ENCODE measurements at places on chromosomes 2 and 18. TPM values are rescaled to one million over a fixed set of nuclear protein-coding genes. Genes with fewer than 3 reads are reported as not detected.

DNA sequence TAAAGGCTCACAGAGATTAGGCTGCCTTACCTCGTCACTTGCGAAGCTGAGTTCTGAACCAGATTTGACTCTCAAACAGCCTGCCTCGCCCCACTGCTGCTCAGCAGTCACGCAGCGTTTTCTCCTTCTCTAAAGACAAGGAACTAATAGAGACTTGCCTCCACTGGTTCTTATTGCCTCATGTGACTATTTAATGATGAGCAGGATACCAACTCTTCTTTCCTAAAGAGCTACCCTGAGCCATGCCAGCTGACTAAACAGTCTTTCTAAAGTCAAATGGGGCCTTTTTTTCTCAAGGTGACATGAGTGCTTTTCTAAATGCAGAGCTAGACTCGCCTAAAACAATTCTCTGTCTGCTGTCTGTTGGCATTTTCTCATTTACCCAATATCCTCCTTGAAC, 147.5 kb downstream of the NCKAP5 start:
- no peak for DNase-seq
- no peaks in the 10 kb centered on the region for H3K36me3 ChIP-seq
- peaks cover 5% of the 10 kb centered on the region for H3K4me1 ChIP-seq
- H3K4me3 ChIP-seq: no peak overlapping the region

DNA sequence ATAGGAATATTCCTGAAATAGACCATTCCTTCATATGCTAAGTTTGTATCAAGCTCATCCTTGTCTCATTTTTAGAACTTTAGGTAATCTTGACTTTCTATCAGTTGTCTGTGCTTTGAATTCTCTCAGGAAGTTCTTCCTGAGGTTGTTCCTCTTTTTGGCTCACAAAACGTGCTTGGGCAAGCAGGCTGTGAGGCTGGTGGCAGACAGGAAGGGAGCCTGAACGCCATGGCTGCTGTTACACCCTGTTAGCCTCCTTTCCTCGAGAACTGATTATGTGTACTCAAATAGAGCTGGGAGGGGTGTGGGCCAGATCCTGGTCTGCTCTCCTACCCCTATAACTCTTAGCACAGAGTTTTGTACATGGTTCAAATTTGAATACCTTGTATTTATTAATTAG, 136.4 kb upstream of the CELF4 start:
- no peaks in the 10 kb centered on the region for H3K36me3 ChIP-seq
- no peak overlapping the region for H3K4me3 ChIP-seq
- H3K27me3 ChIP-seq: no peaks in the 10 kb centered on the region
- H3K4me1 ChIP-seq: no peaks in the 10 kb centered on the region
- no peak for DNase-seq

GRCh38 chr2:74228772-74229171, 30.4 kb downstream of the MTHFD2 start:
- no peaks in the 10 kb centered on the region for H3K27me3 ChIP-seq
- H3K4me3 ChIP-seq: no peak overlapping the region
- no peaks in the 10 kb centered on the region for H3K36me3 ChIP-seq
- peaks cover 1% of the 10 kb centered on the region for H3K4me1 ChIP-seq
- DNase-seq: no peak

- H3K27ac ChIP-seq: no peak overlapping the region
- no peak overlapping the region for H3K4me3 ChIP-seq
- no peaks in the 10 kb centered on the region for H3K27me3 ChIP-seq
- peaks cover 3% of the 10 kb centered on the region for H3K4me1 ChIP-seq
- H3K36me3 ChIP-seq: no peaks in the 10 kb centered on the region
Measured at GRCh38 chr18:22309191-22309590, 108.5 kb downstream of the CTAGE1 start.

- no peak overlapping the region for H3K27ac ChIP-seq
- H3K4me1 ChIP-seq: no peaks in the 10 kb centered on the region
- no peak for DNase-seq
- no peak overlapping the region for H3K4me3 ChIP-seq
- no peaks in the 10 kb centered on the region for H3K36me3 ChIP-seq
Measured at GRCh38 chr2:187167491-187167890, 280.6 kb downstream of the CALCRL start.

- H3K4me1 ChIP-seq: peaks cover 7% of the 10 kb centered on the region
- no peaks in the 10 kb centered on the region for H3K36me3 ChIP-seq
- H3K27ac ChIP-seq: no peak overlapping the region
- H3K27me3 ChIP-seq: no peaks in the 10 kb centered on the region
- DNase-seq: no peak
- no peak overlapping the region for H3K4me3 ChIP-seq
Measured at GRCh38 chr2:27353762-27354596, 2.6 kb downstream of the GTF3C2 start.

GRCh38 chr2:72008608-72009007, 139.1 kb downstream of the CYP26B1 start:
- H3K4me1 ChIP-seq: no peaks in the 10 kb centered on the region
- DNase-seq: no peak
- H3K36me3 ChIP-seq: no peaks in the 10 kb centered on the region

DNA sequence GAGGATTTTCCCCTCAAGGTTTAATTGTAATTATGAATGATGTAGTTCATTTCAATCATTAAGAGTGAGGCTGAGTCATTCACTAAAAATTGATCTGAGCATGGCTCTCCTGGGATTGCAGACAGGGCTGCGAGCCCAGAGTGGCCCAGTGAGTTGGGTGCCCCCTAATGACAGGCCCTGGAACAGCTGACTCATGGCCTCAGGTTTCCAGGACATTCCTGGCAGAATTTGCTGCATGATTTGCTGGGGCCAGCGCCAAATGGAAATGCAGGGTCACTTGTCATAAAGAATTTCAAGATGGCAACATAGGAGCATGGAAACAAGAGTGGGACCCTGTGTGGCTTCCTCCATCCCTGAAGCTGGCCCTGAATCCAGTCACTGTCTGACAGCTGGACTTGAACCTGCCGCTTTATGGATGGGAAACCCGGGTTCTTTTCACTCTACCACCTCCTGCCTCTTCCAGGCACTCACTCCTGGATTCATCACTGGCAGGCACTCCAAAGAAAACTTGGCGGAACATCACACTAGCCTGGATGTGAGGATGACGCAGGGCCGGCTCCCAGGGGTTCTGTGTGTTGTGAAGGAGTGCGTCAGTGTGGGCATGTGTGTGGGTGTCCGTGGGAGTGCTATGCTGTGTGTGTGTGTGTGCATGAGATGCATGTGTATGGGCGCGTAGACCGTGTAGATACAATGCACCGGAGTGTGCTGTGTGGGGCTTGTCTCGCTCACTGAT, 15.2 kb downstream of the OTOF start:
- H3K27me3 ChIP-seq: no peaks in the 10 kb centered on the region
- no peak for DNase-seq
- H3K4me3 ChIP-seq: no peak overlapping the region
- H3K36me3 ChIP-seq: no peaks in the 10 kb centered on the region

The MGAT4A gene
- 8.3 TPM for total RNA-seq

The AP1S3 gene
- total RNA-seq: 2.4 TPM

The ELAC1 gene
- 5.1 TPM for total RNA-seq

The PRSS56 gene
- total RNA-seq: not detected
